ENCODE measurements at places on chromosomes 12 and 14.

GRCh38 chr14:106586098-106586704, 1059.8 kb downstream of the TMEM121 start:
- peak; percentile 44 for DNase-seq

DNA sequence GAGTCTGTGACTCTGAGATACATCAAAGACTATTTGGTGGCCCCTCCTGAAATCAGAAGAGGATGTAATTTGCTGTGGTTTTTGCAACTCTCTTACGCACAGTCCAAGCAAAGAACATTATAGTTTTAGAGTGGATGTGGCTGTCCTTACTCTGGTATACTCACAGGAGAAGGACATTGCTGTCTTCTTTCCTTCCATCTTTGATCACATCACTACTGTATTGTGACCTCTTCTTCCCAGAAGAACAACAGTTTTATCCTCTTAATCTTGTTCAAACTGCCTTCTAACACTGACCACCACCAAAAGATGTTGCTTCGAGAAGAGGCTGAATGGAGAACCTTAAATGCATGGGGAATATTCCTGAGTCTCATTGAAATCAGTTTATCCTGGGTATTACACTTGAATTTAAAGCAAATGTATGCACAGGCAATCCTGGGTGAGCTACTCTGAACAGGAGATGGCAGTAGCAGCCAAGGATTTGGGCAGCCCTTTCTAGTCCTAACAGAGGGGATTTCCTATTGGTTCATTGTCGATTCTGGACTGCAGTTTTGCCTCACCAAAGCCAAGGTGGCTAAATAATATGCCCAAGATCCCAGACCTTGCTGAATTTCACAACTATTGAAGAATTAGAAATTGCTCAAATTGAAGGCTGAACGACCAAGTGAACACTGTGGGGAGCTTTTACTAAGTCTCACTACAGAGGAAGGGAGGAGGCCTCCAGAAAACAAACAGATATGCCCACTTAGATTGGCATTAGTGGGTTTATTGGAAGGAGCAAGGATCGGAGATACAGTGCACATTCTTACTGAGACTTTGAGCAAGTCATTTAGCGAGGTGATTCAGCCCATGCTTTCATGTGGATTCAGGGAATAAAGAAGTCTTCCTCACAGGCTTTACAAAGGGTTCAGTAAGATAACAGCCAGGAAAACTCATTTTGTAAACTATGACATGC, 282.8 kb downstream of the PAWR start:
- DNase-seq, result no peak

- no peak for DNase-seq
These were observed 4.7 kb upstream of the PFDN5 start for GRCh38 chr12:53290661-53291060.

- DNase-seq, result no peak
These were observed 334.9 kb upstream of the DIO2 start for GRCh38 chr14:80545935-80546854.

- DNase-seq, result peak; percentile 14
These were observed 50.5 kb downstream of the CFAP251 start for GRCh38 chr12:121968876-121969275.

- DNase-seq, result no peak
These were observed 125.4 kb downstream of the DYRK2 start for GRCh38 chr12:67773896-67774295.

DNA sequence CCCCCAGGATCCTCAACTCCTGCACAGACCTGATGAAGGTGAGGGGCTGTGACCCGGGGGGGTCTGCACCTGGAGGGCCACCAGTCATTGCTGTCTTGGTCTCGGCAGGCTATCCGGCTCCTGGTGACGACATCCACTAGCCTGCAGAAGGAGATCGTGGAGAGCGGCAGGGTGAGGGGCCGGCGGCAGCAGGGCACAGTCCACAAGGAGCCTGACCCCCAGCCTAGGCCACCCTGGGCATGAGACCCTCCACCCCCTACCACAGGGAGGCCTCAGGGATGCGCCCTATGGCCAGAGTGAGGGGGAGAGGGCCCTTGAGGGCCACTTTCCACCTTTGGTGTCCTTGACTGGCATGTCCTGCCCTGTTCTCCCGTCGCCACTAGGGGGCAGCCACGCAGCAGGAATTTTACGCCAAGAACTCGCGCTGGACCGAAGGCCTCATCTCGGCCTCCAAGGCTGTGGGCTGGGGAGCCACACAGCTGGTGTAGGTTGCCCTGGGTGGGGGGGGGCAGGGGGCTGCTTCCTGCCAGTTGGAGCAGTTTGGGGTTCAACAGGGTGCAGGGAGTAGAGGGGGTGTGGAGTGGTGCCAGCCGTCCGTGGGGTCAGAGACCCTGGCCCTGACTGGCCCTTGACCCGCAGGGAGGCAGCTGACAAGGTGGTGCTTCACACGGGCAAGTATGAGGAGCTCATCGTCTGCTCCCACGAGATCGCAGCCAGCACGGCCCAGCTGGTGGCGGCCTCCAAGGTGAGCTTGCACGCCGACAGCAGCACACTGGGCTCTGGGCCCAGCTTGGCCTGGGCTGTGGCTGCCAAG, 25.0 kb downstream of the HIP1R start:
- DNase-seq, result peak; percentile 75

DNA sequence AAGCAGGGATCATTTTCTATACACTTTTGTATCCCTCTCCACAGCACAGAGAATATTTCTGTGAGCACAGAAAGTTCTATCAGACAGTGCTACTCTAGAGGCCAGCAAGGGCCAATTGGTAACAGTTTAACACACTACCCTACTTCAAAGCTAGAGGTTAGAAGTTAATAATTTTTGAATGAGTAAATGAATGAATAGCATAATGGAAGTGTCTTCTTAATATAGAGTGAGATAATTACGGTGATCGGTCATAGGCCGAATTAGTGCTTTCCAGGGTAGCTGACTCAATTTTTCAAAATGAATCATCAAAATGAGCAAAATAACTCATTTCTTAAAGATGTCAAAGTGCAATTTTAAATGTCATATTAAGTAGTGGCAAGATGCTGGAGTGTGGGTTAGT, 67.0 kb upstream of the CCDC198 start:
- no peak for DNase-seq

DNA sequence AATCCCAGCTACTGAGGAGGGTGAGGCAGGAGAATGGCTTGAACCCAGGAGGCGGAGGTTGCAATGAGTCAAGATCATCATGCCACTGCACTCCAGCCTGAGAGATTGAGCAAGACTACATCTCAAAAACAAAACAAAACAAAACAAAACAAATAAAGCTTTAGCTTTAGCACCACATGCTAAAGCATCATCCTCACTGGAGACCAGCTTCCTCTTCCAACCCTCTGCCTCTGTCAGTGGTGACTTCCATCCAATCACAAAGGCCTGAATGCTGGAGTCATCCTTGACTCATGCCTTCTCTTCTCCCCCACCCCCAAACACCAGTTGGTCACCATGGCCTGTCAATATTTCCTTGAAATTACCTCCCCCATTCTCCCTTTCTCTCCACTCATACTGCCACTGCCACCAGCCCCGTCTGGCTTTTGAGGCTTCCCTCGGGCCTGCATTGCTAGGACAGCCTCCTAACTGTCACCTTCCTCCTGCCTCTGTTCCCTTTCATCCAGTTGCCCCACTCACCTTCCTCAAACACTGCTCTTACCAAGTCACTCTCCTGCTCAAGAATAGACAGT, 1.4 kb downstream of the ZNF385A start:
- no peak for DNase-seq

GRCh38 chr12:131129839-131130238, 176.1 kb downstream of the ADGRD1 start:
- DNase-seq, result no peak

- DNase-seq, result no peak
These were observed 250.4 kb downstream of the CHST11 start for GRCh38 chr12:104707194-104707593.

DNA sequence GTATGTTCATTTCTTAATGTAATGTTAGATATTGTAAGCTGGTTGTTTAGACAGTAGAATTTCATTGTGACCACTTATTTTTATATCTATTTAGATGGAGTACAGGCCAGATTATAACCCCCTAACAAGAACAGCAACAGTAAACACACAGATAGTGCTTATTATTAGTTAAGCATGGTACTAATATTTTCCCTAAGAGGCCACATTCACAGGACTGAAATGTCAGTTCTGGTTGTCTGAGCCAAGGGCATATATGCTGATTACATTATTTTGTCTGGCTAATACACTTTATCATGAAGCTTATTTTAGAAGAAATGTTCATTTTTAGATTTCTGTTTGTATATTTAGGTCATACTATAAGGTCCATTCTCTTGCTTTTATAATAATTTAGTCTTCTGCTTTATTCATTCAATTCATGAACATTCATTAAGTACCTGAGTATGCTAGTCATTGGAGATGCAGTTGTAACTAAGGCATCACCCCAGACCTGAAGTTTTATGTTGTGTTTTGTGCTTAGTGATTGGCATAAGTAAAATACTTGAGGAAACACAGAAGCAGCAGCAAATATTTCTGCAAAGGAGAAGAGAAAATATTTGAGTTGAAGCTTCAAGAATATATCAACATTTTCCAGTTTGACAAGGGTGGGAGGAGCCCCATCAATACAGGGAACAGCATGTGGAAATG, 413.7 kb downstream of the RAD51B start:
- no peak for DNase-seq

- no peak for DNase-seq
These were observed 509.6 kb downstream of the NOVA1 start for GRCh38 chr14:26088275-26088674.

GRCh38 chr14:59316151-59316830, 127.8 kb downstream of the DAAM1 start:
- DNase-seq, result no peak

DNA sequence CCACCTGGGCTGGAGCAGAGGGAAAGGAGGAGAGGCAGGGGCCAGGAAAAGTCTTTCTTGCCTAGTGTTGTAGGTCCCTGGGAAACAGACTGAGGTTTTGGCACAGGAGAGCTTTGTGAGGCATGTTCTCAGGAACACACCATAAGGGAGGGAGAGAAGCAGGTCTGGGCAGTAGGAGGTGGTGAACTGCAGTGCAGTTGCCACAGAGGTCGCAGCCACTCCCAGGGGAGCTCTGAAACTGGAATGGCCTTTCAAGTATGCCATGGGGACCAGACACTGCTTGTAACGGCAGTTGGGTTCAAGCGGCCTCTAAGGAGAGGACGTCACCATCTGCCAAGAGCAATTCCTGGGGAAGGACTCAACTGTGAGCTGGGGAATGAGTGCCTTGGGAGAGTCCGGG, 35.4 kb upstream of the NKX2-8 start:
- no peak for DNase-seq

GRCh38 chr12:18718462-18718861, 19.4 kb downstream of the PLCZ1 start:
- DNase-seq, result no peak

GRCh38 chr14:50091240-50091913, 25.0 kb downstream of the VCPKMT start:
- DNase-seq, result no peak

DNA sequence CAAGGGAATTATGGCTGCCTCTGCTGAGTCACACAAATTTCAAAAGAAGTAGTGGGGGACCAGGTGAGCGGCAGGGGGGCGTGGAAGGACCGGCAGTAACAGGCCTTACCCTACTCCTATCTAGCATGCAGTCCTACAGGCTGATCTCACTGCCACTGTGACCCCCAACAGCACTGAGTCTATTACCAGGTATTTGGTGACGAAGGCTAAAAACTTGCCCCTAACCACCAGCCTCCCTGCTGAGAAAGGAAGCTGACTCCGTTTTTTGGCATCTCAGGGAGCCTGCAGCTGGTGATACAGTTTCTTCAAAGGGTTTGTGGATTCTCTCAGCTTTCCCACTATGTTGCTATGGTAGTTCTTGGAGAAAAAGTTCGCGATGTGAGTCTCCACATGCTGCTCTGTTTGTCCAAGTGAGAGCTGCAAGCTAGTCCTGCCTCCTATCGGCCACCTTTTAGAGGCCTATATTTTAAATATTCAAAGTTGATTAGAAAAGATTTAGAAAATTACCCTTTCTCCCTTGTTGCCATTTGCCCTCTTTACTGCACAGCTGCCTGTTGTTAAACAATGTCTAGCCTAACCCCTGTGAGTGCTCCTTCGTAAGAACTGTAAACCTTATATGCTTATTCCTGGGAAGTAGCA, 57.1 kb upstream of the SLCO1B1 start:
- no peak for DNase-seq

GRCh38 chr14:54637270-54638134, 70.6 kb downstream of the SAMD4A start:
- DNase-seq, result no peak

DNA sequence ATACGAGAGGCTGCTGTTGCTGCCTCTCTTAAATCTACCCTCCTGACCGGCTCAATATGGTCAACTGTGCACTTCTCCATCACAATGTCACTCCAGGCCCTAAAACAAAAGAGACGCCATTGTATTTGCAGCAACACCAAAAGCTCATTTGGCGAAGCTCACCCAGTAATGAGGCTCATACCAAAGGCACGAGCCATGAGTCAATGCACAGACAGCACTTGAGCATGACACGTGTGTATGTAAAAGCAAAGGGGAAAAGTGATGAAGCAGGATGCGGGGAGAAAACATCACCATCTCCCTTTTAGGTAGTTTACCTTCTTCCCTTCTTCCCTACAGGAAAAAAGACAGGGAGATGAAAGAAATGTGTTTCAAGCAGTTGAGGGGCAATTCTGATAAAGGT, 150.3 kb downstream of the FOXN3 start:
- no peak for DNase-seq

GRCh38 chr12:1692895-1693610, 2.2 kb downstream of the ADIPOR2 start:
- DNase-seq, result no peak

DNA sequence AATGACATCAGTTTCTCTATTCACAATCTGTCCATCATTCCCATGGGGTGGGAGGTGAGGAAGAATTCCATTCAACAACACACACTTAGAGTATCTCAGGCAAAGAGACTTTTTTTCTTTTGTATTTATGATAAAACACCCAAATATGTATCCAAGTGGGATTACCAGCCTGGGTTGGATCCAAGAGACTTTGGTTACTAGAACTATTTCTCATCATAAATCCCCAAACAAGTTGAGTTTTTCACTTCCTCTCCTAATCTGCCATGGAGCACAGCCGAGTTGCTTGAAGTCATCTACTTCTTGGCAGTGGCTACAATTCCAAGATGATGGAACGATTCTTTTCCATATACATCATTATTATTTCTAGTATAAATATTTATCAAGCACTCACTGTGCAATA, 209.2 kb upstream of the HMGA2 start:
- DNase-seq, result no peak

- no peak for DNase-seq
These were observed 74.4 kb downstream of the WDR20 start for GRCh38 chr14:102213984-102214658.

DNA sequence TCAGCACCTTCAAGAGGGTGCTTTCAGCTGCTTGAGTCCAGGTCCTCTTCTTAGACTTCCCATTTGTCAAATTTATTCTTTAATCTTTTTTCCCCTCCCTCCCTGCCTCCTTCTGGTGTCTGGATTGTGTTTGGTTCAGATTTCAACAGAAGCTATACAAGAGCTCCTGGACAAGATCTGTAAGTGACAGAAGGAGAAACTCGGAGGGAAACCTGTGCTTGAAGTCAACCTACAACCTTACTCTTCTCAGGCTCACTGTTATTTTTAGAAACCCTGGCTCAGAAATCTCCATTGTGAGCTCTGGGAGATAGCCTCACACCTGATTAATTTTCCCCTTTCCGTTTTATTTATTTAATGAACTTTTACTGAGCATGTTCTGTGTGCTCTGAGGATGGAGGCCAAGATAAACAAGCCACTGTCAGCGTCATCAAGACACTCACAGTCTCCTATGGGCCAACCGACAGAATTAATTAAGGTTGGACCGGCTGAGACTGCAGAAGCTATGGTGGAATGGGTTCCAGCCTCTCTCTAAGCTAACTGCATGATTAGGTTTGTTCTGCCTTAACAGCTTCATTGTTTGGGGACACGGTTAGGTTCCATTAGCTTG, 13.5 kb downstream of the PDE1B start:
- no peak for DNase-seq
